Gastroesophageal sphincter (tissue), 4 donors: ENCODE measurements at places on chromosomes 3 and 15. TPM values are rescaled to one million over a fixed set of nuclear protein-coding genes. Genes with fewer than 3 reads are reported as not detected.

DNA sequence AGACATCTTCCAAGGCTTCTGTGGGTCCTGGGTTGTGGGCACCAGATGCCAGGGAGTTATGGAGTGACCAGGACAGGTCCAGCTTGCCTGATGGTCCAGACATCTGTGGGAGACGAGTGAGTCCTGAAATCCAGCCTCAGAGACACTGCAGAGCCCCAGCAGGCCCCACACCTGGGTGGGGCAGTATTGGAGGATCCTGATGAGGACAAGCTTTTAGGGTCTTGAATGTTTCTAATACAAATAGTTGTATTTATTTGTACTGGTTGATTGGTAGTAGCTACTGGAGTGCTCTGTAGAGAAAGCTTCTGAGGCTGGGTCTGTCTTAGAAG, 67.5 kb upstream of the PRR23C start:
- no peaks in the 10 kb centered on the region for H3K36me3 ChIP-seq
- H3K4me3 ChIP-seq: no peak overlapping the region
- H3K27me3 ChIP-seq: peaks cover 24% of the 10 kb centered on the region
- ATAC-seq: no peak
- no peaks in the 10 kb centered on the region for H3K4me1 ChIP-seq

DNA sequence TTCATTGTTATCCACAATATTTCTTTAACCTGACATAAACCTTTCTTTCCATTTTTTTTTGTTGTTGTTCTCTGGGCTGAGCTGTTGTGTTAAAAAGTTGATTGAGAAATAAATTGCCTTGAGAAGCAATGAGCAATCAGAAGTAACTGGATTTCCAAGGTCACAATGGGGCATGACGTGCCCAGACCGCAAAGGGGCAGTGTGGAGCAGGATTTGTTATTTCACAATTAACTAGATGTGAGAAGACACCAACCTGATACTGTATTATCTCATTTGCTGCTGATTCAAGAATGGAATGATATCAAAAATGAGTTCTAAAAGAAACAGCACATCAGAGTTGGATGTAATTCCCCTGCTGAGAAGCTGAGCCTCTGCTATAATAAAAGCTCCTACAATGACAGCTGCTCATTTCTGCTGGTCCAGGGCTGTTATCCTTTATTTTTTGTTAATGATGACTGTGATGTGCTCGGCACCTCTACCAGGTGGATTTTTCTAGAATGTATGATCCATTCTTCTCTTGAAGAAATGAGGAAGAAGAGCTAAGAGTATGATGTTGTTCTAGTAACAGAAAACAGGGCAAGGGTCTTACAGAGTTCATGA, 28.1 kb downstream of the CPNE4 start:
- no peak overlapping the region for H3K4me3 ChIP-seq
- no peaks in the 10 kb centered on the region for H3K27me3 ChIP-seq
- H3K4me1 ChIP-seq: no peaks in the 10 kb centered on the region
- ATAC-seq: no peak

GRCh38 chr15:38559636-38560307, 4.8 kb downstream of the RASGRP1 start:
- H3K27ac ChIP-seq: no peak overlapping the region
- no peaks in the 10 kb centered on the region for H3K36me3 ChIP-seq
- no peak for ATAC-seq
- peaks cover 3% of the 10 kb centered on the region for H3K4me1 ChIP-seq
- H3K27me3 ChIP-seq: peaks cover 58% of the 10 kb centered on the region
- no peak overlapping the region for H3K4me3 ChIP-seq

GRCh38 chr3:101193957-101194356, 126.4 kb downstream of the IMPG2 start:
- no peak overlapping the region for H3K27ac ChIP-seq
- no peak overlapping the region for H3K4me3 ChIP-seq
- no peaks in the 10 kb centered on the region for H3K36me3 ChIP-seq
- no peaks in the 10 kb centered on the region for H3K27me3 ChIP-seq
- ATAC-seq: no peak

DNA sequence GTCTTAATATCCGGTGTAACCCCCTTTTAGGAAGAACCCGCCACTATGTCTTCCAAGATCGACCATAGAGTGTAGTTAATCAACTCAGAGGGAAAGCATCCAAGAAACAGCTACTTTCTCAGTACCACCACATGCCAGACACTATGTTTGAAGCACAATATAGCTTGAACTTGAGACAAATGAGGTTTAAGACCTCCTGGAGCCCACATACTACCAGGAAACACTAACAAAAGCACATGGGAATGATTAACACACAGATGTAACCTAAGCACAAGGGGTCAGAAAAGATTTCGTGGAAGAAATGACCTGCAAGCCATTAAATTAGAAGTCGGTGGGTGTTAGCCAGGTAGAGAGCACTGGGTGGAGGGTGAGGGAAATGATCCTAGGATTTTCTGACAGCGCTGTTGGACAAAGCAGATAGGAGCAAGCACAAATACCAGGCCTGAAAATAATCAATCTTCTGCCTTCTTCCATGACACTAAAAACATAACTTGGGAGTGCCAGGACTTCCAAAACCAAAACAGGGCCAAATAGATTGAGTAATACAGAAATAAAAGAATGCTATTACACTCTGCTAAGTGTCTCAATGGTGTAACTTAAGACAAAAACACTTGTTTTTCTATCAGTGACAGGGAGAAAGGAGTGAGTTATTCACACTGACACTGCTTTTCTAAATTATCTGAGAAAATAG, 213.7 kb downstream of the FOXP1 start:
- no peak overlapping the region for H3K4me3 ChIP-seq
- ATAC-seq: peak; percentile 91
- H3K27me3 ChIP-seq: no peaks in the 10 kb centered on the region
- H3K27ac ChIP-seq: peak overlapping the region; percentile 41

GRCh38 chr3:72372161-72372560, 476.1 kb downstream of the SHQ1 start:
- H3K4me1 ChIP-seq: peaks cover 9% of the 10 kb centered on the region
- H3K36me3 ChIP-seq: peaks cover 7% of the 10 kb centered on the region
- no peak overlapping the region for H3K4me3 ChIP-seq
- no peak for ATAC-seq
- H3K27me3 ChIP-seq: no peaks in the 10 kb centered on the region

- H3K36me3 ChIP-seq: no peaks in the 10 kb centered on the region
- peaks cover 79% of the 10 kb centered on the region for H3K4me1 ChIP-seq
- no peak overlapping the region for H3K4me3 ChIP-seq
- ATAC-seq: peak; percentile 40
Measured at GRCh38 chr15:78064544-78064943, 13.0 kb downstream of the TBC1D2B start.

- no peaks in the 10 kb centered on the region for H3K36me3 ChIP-seq
- ATAC-seq: no peak
- H3K27ac ChIP-seq: no peak overlapping the region
- H3K4me1 ChIP-seq: no peaks in the 10 kb centered on the region
Measured at GRCh38 chr3:122908251-122908650, 113.4 kb downstream of the SLC49A4 start.

DNA sequence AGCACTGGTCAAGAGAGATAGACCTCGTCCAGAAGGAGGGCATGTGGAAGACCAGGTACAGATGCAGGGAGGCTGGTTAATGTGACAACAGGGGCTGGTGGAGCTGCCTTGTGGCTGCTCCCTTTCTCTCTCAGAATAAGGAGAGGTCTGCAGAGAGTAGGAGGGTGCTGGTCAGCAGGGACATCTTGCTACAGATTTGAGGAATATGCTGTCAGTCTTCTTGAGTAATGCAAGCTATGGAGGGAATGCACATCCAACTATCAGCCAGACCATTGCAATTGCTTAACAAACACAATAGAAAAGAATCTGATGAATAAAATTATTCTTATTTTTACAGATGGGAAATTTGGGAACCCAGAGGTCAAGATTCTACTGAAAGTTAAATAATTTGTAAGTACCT, 20.3 kb upstream of the SIAH2 start:
- peaks cover 14% of the 10 kb centered on the region for H3K27me3 ChIP-seq
- no peak overlapping the region for H3K27ac ChIP-seq
- no peak for ATAC-seq
- H3K36me3 ChIP-seq: no peaks in the 10 kb centered on the region

DNA sequence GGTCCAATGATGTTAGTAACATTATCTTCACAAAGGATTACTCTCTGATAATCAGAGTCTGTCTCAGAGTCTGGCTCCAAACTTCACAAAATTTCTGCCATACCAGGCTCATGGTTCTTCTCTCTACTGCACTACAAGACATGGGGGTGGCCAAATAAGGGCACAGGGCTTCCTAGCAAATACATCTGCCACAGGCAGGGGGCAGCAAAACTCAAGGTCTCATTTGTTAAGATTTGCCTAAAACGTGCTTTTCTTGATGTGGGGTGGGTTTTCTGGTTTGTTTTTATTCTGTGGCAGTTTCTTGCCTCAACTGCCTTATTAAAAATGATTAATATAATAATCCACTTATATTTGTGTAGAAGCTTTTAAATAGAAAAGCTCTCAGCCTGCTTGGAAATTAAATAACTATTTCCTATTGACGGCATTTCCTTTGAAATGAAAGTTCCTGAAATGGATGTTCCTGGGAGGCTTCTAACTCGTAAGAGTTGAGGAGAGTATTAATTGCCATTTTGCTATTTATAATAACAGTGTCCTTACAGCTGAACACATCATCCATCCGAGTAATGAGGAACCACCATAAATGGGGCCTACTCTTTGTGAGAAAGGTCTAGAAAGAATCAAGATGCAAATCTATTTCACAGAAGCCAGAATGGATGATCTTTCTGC, 53.8 kb downstream of the SST start:
- H3K4me1 ChIP-seq: no peaks in the 10 kb centered on the region
- no peak for ATAC-seq
- H3K27ac ChIP-seq: no peak overlapping the region
- H3K36me3 ChIP-seq: no peaks in the 10 kb centered on the region
- H3K27me3 ChIP-seq: no peaks in the 10 kb centered on the region
- no peak overlapping the region for H3K4me3 ChIP-seq

GRCh38 chr3:153166206-153166605, 4.2 kb downstream of the RAP2B start:
- H3K4me3 ChIP-seq: no peak overlapping the region
- no peak for ATAC-seq
- peaks cover 7% of the 10 kb centered on the region for H3K36me3 ChIP-seq
- H3K27ac ChIP-seq: no peak overlapping the region
- peaks cover 7% of the 10 kb centered on the region for H3K4me1 ChIP-seq

The TEX55 gene
- not detected for total RNA-seq
